Foreskin keratinocyte (primary cell): ENCODE measurements at places on chromosomes 1 and 21. TPM values are rescaled to one million over a fixed set of nuclear protein-coding genes. Genes with fewer than 3 reads are reported as not detected.

DNA sequence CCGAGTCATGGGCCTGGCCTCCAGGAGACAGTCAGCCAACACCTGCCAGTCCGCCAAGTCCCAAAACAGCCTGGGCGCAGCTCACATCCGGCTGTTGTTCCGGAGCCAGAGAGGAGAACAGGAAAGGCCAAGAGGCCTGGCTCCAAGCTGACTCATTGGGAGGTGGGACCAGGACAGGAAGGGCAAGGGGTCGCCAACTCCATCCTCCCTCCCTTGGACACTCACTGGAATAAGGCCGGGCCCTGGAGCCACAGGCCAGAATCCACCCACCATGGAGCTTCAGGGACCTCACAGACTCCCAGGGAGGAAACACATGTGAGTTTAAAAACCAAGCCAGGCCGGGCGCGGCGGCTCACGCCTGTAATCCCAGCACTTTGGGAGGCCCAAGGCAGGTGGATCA lies 25.1 kb upstream of the CLIC4 start:
- no peak for DNase-seq

GRCh38 chr1:93765099-93765498 lies 83.5 kb upstream of the BCAR3 start:
- no peak for DNase-seq

TRIM63 gene
- not detected in 2 replicates for polyA plus RNA-seq

DNA sequence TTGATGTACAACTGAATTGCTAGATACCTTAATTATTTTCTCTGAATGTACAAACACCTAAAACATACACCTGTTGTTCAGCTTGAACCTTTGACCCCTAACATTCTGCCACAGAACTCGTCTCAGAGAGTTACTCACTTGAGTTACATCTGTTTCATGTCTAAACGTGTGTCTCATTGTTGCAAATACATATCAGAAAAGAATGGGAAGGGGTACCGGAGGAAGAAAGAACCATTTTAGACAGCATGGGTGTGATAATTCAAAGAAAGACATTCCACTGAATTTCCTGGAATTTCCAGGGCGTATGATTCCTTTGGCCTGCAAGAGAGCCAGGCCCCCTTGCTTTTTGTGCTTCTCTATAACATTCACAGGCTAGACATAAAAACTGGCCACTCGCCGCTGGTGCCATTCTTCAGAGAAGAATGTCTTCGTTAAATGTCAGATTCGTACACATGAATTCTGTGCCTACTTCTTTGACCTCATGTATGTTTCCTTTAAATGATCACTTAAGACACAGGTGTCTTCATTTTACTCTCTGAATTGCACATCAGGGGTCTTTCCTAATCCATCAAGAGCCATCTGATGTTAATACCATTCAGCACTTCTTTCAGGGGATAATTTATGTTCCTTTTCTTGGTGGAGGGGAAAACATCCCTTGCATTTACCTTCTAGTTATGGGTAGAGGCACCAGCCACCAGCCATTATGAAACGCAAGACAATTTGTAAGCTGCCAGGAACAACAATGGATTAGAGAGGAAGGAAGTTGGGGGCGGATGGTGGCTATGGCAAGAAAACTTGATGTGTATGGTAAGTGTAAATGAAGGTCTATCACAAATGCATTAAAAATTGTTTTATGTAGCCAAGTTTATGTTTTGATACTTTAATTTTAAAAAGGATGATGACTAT lies 12.7 kb downstream of the ATF3 start:
- DNase-seq: peak; percentile 37

DNA sequence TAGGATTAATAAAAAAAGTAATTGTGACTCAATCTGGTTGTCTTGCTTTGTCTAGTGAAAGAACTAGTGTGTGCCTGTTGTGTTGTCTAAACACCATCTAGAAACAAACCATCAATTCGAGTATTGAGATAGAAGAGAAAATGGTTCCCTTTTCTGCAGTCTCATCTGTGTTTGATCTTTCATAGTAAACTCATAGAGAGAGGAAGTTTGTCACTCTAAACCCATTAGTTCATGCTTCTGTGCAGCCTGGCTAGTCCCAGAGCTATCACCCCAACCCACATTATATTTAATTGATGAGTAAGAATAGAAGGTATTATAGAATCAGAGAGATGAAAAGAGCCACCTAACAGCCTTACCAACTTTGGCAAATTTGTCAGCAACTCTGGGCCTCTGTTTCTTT lies 99.5 kb downstream of the TGFB2 start:
- no peak for DNase-seq
